ENCODE measurements at places on chromosomes 6 and 20.

DNA sequence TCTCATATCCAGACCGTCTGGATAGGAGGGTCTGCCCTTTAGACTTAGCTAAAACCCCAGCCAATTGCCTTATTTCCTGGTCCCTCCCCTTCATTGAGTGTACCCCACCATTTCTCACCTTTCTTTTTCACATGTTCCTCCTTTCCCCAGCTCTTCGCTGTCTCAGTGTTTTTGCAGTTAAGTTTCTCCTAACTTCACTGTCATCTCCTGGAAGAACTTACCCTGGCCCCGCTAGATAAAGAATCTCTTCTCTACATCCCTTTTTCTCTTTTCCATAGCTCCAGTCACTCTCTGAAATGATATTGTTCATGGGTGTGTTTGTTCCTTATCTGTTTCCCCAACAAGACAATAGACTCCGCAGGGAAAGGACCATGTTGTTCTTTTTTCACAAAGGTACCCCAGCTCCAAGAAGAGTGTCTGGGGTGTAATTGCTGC is 208.8 kb downstream of the TSHZ2 start:
- DNase-seq, result no peak

GRCh38 chr6:10138917-10139316 is 276.0 kb downstream of the TFAP2A start:
- DNase-seq, result no peak

DNA sequence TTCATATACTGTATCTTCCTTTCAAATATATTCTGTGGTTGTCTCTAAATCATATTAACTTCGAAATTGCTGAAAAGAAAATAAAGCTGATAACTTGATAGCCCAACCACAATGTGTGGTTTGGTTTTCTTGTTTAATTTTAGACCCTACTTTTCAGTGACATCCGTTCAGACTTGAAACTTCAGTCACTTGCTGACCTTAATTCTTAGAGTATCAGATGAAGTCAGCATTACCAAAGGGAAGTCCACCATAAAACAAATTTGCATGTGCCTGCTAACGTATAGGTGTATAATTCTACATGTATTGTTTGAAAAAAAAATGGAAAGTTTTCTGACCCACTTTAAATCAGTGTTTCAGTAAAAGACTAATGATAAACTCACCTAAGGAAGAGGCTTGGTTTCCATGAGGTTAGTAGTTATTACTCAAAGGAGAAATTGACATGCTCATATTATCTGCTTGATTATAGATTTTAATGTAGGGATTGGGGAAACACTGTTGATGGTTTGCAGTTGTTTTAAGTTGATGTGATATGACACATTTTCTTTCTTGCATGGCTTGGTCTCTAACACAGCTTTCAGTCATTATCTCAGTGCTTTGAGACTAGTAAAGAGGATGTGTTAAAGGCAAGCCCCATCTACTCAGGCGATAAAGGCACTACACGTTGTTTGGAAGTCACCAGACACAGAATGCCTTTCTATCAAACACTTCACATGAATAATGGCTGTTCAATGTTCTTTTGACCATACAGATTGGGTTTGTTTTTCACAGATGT is 5.2 kb upstream of the IL17A start:
- no peak for DNase-seq

DNA sequence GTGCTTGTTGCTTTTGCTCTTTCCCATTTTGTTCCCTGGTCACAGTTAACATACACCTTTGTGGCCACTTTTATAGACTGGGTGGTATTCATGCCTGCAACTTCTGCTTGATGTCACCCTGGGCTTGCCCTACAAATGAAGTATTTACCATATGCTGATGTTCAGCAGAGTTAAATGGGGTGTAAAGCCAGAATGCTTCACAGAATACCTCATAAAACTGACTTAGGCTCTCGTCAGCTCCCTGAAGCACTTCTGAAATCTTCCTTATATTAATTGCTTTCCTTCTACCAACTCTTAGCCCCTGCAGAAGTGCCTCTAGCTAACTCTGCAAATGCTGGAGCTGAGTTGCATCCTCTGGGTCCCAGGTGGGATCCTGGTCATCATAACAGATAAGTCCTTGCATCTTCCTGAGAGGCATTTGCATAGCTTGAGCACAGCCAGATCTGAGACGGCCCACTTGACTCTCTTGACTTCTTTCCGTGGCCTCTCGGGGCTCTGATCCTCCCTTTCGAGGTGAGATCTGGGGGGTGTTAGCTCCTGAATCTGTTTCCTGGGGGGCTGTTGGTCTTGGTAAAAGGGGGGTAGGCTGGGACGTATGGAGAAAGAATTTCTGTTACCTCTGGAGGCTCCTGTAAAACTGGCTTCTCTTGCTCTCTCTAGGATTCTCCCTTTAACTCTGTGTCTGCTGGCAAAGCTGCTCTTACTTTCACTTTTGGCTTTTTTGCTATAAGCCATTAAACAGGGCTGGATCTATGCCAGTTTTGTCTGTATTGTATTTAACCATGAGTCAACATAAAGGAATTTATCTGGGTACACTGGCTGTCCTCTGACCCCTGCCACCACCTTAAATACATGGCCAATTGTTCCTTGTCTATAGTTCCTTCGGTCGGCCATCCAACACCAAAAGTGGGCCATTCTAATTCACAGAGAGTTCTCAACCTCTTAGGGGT is 223.0 kb upstream of the SYNCRIP start:
- DNase-seq, result peak; percentile 30

GRCh38 chr20:25394996-25395395 is 4.4 kb upstream of the ABHD12 start:
- DNase-seq, result no peak

GRCh38 chr6:111069382-111070104 is 17.8 kb upstream of the SLC16A10 start:
- no peak for DNase-seq

GRCh38 chr6:132443206-132443605 is 41.9 kb upstream of the MOXD1 start:
- DNase-seq, result no peak

DNA sequence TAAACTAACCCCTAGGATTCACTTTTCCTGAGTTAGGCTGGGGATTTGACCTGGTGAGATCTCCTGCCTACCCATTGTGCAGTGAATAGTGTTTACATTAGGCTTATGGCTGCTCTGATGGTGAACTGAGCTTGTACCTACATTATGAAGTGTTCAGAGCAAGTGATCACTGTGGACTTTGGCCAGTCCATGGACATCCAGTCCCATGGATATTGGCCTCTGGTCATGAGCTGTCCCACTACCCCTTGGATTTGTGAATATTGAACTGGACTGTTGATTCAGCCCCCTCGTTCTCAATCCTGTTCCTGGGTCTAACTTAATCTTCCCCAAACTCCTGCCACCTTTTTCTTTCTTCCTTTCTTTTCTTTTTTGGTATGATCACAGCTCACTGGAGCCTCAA is 13.8 kb downstream of the ASIP start:
- no peak for DNase-seq

DNA sequence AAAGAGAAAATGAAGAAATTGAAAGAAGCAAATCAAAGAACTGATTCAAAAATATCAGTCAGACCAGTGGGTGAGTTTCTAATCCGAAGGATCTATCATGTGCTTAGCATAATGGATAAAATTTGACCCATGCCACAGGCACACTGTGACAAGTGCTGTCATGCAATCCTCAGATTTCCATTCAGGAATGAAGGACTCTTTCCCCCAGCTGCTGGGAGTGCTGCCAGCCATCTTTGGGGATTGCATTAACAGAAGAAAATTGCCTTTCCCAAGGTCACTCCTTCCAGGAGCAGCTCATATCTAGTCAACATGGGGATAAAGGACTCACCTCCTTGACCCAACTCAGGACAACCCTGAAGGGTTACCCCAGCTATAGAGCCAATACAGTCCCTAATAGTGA is 316.7 kb upstream of the TBX18 start:
- no peak for DNase-seq

- no peak for DNase-seq
Measured at GRCh38 chr20:36576081-36576445, 2.7 kb downstream of the TGIF2 start.

DNA sequence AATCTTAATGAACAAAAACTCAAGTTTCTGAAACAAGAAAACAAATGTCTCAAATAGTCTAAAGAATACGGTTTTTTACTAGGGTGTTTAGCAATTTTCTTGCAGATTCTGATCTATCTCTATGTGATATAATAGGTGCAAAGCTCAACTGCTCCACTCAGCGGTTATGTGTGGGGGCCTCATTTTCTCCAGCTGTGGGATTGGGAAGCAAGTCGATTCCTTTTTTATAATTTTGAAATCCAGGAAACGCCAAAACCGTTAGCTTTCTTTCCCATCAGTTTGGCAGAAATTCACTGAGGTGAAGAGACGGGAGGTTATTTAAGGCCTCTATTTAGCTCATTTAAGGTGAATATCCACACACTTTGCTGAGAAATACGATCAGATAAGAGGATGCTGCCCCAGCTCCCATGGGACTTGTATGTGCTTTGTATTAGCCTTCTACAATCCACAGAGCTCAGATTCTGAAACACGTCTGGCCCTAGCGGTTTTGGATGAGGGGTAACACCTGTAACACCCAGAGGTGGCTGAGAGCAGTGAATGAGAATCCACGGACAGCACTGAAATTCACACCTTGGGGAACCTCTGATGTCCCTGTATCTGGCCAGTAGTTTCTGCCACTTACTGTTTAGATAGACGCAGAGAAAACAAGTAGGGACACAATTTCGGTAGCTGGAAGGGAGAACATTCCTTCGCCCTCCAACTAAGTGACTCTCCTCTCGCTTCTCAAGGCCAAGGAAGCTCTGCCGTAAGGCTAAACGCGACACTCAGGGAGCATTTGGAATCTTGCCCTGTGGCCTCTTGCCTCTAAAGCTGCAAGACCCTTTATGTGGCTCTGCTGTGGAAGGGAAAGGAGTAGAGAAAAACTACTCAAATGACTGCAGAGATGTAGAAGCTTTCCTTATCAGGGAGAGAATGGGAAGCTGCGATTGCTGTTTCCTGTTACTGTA is 6.5 kb upstream of the BCAS4 start:
- peak; percentile 61 for DNase-seq

- DNase-seq, result no peak
Measured at GRCh38 chr20:64139199-64140060, 24.8 kb upstream of the MYT1 start.

DNA sequence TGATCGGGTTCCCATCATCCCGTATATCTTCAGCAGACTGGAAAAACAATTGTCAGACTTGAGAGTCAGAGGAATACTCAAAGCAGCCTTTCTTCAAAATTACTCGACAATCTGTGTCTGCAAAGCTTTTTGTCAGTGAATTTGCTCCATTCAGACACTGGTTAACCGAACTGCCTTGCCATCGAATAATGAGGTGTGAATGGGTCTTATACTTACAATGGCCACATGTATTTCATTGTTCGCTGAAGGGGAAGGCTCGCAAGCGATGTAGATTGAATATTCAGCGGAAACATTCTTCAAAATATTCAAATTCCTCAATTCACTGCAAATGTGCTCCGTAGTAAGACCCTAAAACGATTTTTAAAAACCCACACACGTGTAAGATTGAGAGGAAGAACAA is 32.9 kb downstream of the JAG1 start:
- DNase-seq, result no peak

GRCh38 chr20:17862171-17862570 is 106.4 kb downstream of the SNX5 start:
- no peak for DNase-seq

DNA sequence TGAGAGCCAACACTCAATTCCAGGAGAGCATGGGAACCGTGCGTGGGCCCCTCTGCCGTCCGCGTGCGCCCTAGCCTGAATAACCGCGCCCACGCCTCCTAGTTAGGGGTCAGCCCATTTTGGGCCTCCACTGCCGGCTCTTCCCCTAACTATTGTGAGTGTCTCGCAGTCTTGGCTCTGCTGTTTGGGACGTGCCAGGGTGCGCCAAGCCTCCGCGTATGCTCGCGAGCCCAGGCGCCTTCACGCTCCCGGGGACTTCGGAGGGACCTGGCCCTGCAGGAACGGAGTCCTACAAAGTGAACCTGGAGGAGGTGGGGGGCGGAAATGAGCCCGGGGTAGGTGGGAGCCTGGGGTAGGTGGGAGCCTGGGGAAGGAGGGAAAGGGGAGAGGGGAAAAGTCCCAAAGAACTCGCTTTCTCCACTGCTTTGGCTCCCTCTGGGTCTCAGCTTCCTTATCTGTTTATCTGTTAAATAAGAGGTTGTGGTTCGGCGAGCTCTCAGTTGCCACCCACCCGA is 873 bp upstream of the GCM2 start:
- no peak for DNase-seq

GRCh38 chr6:7085911-7086310 is 21.9 kb upstream of the RREB1 start:
- DNase-seq, result peak; percentile 37

DNA sequence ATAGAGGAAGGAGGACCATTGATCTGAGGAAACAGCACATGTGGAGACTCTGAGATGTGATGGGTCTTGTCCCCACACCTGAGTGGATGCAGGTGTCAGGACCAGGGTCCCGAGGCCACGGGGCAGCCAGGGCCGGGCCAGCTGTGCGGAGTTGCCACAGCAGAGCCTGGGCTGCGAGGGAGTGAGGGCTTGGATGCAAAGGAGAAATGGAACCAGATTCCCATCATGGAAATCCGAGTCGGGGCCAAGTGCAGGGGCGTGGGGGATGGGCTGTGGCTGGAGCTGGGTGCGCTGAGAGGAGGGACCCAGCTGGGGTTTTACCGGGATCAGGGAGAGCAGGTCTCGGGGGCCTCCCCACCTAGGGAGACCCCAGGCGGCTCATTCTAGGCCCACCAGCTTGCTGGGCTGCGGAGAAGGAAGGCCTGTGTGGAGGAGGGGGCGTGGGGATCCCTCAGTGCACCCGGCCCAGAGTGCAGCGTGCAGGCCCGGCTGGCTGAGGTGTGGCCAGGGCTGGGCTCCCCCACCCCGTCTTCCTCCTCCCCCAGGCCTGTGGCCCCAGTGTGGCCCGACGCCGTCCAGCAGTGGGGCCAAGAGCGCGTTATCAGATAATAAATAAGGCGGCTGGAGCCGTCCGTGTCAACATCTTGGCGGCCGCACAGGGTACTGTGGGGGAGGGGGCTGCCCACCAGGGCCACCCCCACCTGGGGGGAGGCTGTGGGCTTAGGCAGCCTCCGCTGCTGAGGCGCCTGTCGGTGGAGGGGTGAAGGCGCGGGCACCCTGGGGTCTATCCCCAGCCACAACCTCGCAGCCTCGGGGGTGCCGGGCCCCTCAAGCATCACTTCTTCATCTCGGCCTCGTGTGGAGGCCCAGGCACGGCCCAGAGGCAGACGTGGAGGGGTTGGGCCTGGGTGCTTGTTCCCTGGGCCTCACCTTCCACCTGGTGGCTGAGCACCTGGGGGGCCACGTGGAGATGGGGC is 17.2 kb downstream of the GATA5 start:
- DNase-seq, result no peak

GRCh38 chr20:17969884-17970409 is 1.1 kb downstream of the MGME1 start:
- peak; percentile 44 for DNase-seq

- DNase-seq, result no peak
Measured at GRCh38 chr20:52433326-52434040, 241.9 kb upstream of the ZFP64 start.

Measured in AG20443 (cell line).